Right lobe of liver (tissue), 6 donors: ENCODE measurements at places on chromosomes 6 and 20. TPM values are rescaled to one million over a fixed set of nuclear protein-coding genes. Genes with fewer than 3 reads are reported as not detected.

- no peak for DNase-seq
These were observed 77.1 kb downstream of the DHX35 start for GRCh38 chr20:39039261-39039660.

DNA sequence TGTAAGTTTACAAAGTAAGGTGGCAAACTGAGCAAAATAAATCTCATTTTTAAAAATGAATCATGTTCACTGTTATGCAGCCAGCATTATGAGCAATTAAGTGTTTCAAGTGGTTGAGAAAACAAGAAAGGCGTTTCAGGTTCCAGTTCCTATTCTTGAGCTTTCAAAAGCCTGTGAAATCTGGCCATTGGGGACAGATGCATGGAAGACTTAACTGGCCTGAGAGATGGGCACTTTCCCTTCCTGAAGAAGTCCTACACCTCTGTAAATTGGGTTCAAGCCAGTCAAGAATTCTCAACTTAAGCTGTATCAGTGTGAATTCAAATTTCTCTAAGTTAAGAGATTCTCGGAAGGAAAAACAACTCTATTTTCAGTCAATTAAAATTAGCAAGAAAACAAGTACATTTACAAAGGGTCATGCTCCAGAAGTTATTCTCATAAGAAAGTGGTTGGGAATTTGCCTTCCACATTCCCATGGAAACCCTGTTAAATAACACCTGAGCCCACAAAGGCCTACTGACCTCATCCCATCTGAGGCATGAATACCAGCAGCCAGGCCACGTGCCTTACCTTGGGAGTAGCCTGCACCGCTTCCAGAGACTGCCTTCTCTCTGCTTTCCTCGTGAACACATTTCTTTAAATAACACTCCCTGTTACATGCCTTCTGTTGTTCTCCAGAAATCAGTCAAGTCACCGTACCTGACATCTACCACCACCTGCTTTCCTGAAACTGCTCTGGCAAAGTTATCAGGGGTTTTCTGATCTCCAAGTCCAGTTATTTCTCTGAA is 19.4 kb downstream of the MAP3K5 start:
- DNase-seq, result no peak

DNA sequence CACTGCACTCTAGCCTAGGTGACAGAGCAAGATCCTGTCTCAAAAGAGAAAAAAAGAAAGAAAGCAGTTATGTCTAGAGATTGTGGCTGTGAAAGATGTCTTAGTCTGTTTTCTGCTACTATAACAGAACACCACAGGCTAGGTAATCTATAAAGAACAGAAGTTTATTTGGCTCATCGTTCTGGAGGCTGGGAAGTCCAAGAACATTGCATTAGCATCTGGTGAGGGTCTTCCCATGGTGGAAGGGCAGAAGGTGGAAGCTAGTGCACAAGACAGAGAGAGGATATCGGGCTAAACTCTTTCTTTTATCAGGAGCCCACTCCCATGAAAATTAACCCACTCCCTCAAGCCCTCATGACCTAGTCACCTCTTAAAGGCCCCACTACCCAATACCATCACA is 16.2 kb upstream of the RALY start:
- DNase-seq, result no peak

DNA sequence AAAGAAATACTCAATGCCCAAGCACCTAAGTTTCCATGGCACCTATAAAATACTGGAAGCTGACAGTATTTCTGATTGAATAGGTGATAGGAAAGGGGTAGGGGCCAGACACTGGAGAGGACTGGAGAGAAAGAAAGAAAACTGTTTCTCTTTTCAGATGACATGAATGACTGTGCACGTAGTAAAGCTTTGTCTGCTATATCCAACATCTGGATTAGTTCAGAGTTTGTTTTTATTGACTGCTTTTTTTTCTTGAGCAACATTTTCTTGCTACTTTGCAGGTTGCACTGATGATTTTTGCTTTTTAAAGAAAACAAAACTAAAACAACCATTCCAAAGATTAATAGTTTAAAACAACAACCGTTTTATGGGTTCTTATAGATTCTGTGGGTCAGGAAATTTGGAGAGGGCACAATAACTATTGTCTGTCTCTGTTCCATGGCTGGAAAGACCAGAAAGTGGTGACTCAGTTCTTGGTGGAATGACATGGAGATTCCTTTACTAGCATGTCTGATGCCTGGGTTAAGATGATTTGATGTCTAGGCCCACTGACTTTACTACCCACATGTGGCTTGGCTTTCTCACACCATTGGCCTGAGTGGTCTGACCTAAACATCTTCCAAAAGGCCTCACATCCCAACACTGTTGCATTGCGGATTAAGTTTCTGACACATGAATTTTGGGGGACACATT is 12.2 kb upstream of the LRP11 start:
- no peak for DNase-seq

DNA sequence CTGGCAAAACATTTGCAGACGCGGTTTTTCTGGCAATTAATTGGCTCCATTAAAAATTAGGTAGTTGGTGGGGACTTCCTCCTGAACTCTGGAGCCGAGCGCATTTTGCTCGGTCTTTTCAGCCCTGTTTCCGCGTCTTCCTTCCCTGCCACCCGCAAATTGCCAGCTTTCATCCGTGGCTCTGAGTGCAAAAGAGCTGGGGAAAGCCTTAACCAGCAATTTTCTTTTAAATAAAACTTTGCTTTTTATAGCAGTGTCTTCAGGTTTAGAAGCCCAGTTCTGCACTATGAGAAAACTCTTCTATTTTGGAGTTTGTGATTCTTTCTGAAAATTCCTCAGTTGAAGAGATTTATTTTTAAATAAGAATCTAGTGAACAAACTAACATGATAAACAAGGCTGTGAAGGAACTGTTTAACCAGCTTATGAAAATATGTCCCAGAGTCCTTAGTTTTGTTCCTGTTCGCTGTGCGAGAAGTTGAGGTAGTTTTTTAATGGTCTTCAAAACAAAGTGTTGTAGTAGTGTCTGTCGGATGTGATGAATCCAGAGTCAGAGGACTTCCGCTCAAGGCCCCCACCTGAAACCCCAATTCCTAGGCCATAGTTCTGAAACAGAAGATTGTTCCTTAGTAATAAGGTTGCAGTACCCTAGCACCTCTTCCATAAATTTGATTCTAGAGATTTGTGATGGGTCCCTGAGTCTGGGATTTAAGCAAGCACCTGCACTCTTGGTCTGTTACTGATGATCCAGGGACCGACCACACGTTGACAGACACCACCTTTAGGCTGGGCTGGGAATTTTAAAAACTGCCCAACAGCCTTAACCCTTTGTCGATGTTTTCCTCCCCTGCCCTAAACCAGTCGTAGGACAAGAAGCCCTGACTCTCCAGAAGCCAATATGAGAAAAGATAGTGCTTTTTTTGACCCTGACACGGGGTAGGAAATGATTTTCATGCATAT is 950 bp downstream of the KCTD20 start:
- no peak for DNase-seq

GRCh38 chr6:49772285-49772684 is 14.8 kb downstream of the PGK2 start:
- no peak for DNase-seq

- DNase-seq, result no peak
These were observed 147.2 kb downstream of the CFAP61 start for GRCh38 chr20:20199361-20200160.

Gene ADAM33
- total RNA-seq, result 0.49 TPM
